ENCODE measurements at places on chromosomes 16 and 17.

GRCh38 chr17:50111673-50112655 lies 16.8 kb downstream of the PDK2 start:
- no peak for DNase-seq

- no peak for DNase-seq
Observed at GRCh38 chr16:6836766-6837165, 495.9 kb upstream of the RBFOX1 start.

DNA sequence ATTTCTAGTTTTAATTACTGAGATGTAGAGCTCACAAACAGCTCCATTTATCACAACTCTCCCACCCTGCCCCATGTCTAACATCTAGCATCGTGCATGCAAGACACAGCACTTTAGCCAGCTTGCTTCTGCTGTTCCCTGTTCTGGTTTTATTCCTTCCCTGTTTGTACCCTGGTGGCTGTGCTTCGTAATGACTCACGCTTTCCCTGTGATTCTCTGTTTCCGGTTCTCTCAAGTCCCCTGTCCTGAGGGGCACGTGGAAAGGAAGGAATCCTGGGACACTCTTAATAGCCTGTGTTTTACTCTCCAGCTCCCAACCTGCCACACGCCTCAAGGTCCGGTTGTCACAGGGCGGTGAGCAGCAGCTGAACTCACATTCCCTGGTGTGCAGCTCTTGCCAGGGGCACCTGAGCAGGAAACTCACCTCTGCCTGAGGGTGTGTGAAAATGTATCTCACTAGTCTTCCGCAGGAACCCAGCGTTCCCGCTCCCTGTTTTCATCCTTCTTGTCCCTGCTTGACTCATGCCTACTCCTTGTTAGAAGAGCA lies 10.6 kb downstream of the SHISA6 start:
- no peak for DNase-seq

- DNase-seq: no peak
Observed at GRCh38 chr17:81334987-81335772, 40.1 kb upstream of the SLC38A10 start.

DNA sequence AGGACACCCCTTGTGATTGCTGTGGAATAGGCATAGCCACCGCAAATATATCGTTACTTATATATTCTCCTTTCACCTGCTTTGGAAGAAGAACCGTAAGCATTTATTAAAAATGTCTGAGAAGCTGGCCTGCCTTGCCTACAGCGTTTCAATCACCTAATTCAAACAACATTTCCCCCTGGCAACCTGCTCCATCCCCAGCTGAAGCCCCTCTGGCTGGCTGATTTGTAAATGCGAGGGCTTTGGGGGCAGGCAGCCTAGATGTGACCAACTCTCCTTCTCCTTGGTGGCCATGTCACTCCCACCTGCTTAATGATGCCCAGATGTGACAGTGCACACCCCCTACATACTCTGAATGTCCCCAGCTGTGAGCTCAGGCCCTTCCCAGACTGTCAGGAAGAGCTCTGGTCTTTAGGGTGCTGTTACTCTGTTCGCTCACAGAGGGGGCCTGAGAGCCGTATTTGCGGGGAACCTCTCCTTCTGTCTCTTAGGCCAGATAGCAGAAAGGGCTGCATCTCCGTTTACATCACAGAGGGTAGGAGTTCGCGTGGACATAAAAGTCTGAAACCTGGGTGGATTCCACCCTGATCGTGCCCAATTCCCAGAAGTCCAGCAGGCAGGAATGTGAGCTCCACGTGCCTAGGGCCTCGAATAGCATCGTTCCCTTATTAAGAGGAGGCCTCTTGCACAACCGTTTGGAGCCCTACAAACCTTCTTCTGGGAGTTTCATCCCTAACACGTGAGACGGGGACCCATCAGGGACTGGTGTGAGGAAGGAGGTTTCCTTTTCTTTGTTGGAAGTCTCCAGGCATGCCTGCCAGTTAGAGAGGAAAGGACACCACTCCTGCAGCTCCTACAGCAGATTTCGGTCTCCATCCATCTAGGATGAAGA lies 2.4 kb upstream of the SDK2 start:
- no peak for DNase-seq

GRCh38 chr16:84370723-84371552 lies 2.6 kb downstream of the ATP2C2 start:
- no peak for DNase-seq

DNA sequence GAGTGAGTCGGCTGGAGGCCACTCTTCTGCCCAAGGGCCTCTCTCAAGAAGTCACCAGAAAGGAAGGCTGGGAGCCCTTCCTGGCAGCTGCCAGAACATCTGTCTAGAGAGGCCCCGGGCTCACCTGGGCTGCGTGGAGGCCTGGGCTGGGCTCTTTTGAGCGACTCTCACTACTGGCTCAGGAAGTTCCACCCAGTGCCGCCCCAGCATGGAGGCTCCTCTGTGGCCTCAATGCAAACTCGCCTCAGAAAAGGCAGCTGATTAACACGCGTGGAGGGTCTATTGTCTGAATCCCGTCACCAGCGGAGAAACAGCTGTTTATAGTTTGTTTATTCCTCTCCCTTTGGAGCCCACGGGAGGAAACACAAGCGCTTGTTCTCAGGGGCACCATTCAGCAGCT lies 25.3 kb downstream of the XYLT1 start:
- DNase-seq: no peak

- peak; percentile 32 for DNase-seq
Observed at GRCh38 chr17:66789961-66790437, 44.9 kb upstream of the CACNG5 start.

DNA sequence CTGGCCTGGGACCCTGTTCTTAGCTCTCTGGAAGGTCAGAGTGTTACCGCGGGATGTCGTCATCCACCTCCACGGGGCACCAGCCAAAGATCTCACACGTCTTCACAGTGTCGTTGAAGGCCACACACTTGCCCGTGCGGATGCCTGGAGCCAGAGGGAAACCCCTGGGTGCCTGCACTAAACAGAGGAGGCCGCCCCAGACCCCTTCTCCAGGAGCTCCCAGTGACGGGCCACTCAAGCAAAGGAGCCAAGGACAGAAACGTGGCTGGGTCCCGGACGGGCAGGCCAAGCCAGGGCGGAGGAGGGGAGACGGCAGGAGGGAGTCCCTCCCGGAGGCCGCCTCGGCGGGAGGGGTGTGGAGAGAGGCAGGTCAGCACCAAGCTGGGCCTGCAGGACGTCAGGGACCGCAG lies 11.0 kb upstream of the CAMKK1 start:
- no peak for DNase-seq

DNA sequence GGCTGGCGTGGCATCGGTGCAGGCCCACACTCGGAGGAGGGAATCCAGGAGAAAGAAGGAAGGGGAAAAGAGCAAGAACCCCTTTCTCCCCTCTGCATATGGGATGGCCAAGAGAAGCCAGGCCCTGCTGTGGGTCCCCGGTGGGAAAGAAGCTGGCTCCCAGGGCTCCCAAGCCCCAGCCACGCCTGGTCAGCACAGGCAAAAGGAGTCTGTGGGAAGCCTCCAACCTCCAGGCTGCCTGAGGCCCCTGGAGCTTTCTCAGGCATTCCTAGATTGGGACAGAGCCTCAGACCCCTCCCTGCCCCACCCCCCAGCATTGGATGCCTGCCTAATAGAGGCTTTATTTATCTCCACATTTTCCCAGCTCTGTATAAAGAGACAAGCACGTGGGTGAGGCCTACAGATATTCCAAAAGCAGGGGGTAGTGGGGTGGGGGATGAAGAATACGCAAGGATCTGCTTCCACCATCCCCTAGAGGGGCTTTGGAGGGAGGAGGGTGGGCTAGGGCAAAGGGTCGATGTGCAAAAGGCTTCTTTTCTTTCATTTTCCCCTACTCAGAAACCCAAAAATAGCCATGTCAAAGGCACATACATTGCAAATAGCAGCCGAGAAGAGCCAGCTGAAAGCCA lies 56.4 kb downstream of the MPRIP start:
- no peak for DNase-seq

DNA sequence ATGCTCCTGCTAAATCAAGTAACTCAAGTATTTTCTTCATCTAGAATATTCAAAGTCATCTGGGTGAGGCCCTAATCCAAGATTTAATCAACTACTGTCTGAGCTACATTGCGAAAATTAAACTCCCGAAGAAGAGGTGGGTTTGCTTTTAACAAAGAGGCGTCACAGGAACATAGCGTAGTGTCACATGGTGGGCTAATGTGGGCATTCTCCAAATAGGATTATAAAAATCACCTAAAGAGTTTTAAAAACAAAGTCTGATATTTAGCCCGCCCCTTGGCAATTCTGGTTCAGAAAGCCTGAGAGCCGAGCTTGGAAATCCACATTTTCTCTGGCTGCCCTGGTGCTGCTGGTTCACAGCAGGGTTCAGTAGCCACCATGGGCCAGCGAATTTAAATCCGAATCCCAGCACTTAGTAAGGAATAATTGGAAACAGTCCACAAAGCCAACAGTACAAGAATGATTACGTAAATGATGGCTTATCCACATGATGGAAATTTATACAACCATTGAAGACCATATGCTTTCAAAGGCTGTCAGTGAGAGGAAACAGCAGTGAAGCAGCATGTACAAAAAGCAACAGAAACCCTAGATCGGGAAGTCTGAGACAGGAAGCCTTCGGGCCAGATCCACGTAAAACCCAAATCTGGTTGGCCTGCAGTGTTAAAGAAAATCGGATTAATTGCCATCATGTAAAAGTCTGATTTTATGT lies 8.8 kb downstream of the PMM2 start:
- no peak for DNase-seq

DNA sequence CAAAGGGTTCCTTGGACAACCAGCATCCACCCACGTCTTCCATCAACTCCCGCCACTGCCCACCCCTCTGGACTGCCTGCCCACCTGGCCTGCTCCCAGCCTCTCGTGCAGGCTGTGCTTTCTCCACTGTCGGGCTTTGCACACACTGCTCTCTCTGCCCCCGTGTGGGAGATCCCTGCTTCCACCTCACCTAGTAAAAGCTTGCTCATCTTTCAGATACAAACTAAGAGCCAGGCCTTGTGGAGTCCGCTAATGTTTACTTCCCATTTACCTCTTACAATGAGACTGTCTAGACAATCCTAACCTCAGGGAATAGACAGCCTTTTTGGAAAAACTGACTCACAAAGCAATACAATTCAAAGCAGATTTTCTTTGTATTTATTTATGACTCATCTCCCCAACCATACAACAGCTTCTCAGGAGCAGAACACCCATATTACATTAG lies 67.6 kb downstream of the USP31 start:
- no peak for DNase-seq

GRCh38 chr17:35368081-35368830 lies 5.2 kb downstream of the SLFN11 start:
- DNase-seq: peak; percentile 86

DNA sequence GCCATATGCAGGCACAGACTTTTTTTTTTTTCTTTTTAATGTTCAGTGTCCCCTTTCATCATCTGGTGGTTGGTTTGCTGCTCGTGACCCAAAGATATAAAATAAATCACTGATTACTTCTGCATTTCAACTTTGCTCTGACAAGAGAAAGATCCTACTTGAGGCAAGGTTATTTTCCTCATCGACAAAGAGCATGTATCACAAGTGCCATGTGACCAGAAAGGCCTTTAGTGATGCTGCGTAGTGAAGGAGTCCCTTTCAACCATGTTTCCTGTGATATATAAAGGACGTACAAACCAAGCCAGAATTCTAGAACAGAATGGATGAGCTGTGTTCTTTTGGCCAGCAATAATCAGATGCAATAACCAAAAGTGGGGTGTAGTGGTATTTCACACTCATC lies 323.4 kb upstream of the PSMD7 start:
- DNase-seq: no peak

GRCh38 chr16:86432691-86433090 lies 77.6 kb upstream of the FOXF1 start:
- no peak for DNase-seq

- no peak for DNase-seq
Observed at GRCh38 chr16:19688396-19689024, 29.5 kb downstream of the KNOP1 start.

GRCh38 chr17:60905709-60906108 lies 228.1 kb downstream of the BCAS3 start:
- DNase-seq: no peak

- DNase-seq: no peak
Observed at GRCh38 chr17:1108765-1109605, 70.8 kb downstream of the ABR start.

DNA sequence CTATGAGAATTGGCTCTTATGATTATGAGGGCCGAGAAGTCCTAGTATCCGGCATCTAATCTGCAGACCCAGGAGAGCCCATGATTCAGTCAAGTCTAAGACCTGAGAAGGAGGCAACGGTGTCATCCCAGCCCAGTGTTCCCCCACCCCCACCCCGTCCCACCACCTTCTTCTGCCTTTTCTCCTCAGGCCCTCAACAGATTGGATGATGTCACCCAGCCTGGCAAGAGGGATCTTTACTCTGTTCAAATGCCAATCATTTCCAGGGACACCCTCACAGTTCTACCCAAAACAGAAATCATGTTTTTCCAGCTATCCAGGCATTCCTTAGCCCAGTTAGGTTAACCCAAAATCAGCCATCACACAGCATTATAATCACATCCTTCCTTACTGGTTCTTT lies 10.0 kb upstream of the GAA start:
- no peak for DNase-seq

DNA sequence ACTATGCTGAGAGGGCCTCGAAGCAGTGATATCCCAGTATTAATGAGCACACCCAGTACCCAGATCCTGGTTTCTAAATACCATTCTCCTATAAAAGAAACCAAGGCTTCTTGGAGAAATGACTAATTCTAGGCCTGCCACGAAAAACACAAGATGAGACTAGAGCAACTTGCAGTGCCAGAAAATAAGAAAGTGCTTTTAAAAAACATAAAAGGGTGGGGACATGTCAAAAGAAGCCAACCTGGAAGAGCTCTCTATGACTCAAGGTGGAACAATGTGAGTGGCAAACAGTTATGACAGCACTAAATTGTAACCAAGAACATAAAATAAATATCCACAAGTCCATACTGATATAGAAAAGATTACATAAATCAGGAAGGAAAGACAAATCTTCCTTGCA lies 153.2 kb upstream of the KCNJ18 start:
- DNase-seq: no peak

GRCh38 chr16:23088018-23088417 lies 61.2 kb downstream of the USP31 start:
- DNase-seq: no peak

DNA sequence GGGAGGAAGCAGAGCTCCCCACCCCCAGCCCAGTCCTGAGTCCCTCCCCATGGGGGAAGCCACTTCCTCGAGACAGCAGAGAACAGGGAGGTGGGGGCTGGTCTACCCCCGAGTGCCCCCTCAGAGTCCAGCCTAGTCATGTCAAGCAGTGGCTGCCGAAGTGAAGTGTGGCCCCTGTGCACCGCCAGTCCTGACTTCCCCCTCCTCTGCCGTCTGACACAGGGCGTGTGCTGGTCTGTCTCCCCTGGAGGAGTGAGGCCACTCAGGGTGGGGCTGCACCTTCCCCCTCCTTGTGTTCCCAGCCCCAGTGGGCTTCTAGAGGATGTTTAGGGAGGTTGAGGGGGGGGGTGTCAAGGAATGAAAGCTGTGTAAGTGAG lies 46.9 kb downstream of the MRC2 start:
- no peak for DNase-seq

DNA sequence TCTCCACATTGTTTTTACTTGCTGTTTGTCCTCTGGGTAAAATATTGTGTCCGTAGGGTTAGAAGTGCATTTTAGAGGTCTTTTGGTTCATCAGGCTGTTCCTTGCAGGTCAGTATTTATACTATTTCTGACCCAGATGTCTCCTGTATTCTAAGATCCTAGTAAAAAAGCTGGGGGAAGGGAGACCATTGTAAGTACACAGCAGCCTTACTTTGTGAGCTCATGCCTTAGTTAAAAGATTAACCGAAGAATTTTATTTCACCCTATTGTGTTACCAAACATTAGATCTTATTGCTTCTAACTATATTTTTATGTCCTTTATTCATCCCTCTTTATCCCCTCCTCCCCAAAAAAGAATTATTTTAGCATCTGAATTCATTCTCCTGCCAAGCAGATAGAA lies 444.1 kb upstream of the RBFOX1 start:
- no peak for DNase-seq

All from pons (tissue), 1 donor.